ENCODE measurements at places on chromosomes 2 and 18. TPM values are rescaled to one million over a fixed set of nuclear protein-coding genes. Genes with fewer than 3 reads are reported as not detected.

- DNase-seq, result peak; percentile 14
Measured at GRCh38 chr18:59140302-59140885, 710 bp downstream of the SEC11C start.

DNA sequence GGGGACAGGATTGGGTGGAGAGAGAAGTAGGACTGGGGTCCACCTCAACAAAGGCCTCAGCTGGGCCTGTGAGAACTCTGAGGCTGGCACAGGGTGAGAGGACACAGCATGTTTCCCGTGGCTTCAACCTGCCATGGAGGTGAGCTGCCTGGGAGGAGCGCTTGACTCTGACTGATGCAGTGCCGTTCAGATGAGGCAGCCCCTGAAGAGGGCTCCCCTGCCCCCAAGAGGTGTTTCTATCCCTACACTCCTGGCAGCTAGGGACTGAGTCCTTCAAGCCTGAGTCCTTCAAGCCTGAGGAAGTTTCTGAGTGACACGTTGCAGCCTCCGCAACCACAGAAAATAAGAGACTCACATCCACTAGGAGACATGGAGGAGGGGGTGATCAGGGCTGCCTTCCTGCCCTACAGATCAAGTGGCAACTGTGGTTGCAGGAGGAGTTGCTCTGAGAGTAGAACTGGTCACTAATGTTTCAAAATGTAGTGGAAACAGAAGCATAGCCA is 49.6 kb upstream of the TMEM177 start:
- no peak for DNase-seq

DNA sequence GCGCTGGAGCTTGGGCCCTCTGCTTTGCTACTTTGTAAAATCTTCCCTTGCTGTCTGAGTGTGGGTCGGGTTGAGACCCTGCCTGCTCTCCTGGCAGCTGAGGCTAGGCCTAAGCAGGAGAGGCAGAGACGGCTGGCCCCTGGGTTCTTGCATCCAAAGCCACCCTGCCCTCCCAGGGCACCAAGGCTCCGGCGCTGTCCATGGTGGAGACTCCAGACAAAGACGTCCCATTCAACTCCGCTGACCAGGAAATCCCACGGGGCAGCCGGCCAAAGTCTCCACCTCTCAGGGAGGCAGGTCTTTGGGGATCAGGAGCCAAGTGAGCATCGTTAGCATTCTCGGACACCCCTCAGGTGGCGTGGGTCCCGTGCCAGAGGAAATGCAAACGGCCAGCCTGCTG is 2.6 kb upstream of the PRLH start:
- DNase-seq, result no peak

MYO7B gene
- polyA plus RNA-seq, result 20.2 TPM

DNA sequence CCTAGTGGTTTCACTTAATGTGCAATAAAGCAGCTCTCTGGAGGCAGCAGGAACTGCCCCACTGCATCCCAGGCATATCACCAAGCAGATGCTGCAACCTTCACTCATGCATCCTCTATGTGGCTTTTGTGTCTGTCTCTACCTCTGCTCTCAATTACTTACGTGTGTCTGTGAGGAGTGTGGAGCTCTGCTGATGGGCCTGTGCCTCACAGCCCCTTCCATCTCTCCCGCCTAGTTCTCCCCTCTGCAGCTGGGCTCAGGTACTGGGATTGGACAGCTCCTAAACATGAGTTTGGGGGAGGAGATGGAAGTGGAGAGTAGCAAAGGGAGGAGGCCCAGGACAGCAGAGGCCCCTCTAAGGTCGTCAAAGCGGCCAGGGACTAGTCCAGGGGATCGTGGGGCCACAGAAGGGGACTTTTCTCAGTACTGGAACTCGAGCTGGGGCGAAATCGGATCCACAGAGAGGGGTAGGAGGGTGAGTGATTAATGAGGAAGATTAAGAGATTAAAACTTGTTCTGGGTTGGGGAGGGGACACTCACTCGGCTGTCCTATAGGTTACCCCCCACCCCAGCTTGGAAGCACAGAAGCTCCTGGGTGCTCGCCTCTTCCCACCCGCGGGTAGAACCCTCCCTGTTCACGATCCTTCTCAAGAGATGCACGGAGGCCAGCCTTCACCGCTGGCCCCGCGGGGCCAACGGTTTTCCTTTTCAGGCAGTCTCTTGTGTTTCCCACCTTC is 2.1 kb upstream of the LBX2 start:
- DNase-seq, result no peak

- no peak for DNase-seq
Measured at GRCh38 chr18:28771849-28772248, 594.9 kb upstream of the CDH2 start.

DNA sequence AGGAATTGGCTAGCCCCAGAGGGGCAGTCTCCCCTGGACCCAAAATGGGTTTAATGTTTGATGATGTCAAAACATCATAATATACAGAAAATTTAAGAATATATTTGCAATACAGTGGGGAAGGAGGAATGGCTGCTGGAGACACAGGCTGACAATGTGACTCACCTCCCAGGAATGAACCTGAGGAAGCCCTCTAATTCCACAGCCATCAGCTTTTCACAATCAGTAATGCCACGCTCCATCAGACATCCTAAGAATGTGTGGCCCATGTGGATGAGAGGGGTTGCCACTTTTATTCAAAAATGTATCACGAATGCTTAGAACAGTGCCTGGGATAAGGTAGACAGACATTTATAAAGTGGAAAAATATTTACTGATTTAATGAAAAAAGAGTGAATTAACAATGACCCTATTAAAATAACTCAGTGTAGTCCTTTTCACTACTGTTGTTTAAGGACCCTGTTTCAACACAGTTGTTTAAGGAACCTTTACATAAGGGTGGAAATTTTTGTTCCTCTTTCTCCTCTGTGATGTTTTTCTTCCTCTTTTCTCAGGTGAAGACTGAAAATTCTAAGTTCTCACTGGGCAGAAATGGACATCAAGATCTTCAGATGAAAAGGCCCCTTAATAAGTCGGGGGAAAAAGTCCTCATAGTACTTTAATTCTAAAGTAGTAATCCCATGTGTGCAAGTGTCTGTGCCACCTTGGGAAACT is 17.5 kb upstream of the TMEM163 start:
- DNase-seq, result no peak

HOXD11 gene
- polyA plus RNA-seq, result 57.6 TPM

DNA sequence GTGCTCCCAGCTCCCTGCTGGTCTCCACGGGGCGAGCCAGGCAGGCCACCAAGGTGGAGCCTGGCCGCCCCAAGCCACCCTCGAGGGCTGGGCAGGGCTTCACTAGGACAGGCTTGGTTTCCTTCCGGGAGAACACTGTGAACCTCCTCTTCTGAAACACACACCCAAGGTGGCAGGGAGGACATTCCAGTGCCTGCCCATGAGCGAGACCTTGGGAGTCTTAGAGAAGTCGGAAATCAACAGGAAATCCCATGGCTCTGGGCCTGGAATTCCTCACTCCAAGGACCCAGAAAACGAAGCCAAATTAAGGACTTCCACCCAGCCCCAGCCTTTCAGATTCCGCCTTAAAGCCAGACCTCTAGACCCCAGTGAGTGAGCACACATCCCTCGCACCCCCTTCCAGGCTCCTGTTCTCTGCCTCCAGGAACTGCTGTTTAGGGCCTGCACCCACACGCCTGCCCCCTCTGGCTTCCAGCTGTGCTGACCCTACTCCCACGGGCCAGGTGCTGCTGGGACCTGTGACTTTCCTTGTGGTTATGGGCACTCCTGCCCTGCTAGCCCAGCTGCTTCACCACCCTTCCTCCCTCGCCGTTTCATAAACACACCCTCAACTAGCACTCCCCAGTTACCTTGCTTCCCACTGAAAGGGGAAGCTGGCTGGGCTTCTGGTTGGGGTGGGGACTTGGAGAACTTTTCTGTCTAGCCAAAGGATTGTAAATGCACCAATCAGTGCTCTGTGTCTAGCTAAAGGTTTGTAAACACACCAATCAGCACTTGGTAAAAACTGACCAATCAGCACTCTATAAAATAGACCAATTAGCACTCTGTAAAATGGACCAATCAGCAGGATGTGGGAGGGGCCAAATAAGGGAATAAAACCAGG is 13.7 kb downstream of the GPR17 start:
- no peak for DNase-seq

IL36G gene
- polyA plus RNA-seq, result 0.29 TPM

DNA sequence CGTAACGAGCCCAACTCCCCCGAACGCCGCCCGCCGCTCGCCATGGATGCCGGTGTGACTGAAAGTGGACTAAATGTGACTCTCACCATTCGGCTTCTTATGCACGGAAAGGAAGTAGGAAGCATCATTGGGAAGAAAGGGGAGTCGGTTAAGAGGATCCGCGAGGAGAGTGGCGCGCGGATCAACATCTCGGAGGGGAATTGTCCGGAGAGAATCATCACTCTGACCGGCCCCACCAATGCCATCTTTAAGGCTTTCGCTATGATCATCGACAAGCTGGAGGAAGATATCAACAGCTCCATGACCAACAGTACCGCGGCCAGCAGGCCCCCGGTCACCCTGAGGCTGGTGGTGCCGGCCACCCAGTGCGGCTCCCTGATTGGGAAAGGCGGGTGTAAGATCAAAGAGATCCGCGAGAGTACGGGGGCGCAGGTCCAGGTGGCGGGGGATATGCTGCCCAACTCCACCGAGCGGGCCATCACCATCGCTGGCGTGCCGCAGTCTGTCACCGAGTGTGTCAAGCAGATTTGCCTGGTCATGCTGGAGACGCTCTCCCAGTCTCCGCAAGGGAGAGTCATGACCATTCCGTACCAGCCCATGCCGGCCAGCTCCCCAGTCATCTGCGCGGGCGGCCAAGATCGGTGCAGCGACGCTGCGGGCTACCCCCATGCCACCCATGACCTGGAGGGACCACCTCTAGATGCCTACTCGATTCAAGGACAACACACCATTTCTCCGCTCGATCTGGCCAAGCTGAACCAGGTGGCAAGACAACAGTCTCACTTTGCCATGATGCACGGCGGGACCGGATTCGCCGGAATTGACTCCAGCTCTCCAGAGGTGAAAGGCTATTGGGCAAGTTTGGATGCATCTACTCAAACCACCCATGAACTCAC is 673 bp downstream of the PCBP1 start:
- DNase-seq, result no peak

DNA sequence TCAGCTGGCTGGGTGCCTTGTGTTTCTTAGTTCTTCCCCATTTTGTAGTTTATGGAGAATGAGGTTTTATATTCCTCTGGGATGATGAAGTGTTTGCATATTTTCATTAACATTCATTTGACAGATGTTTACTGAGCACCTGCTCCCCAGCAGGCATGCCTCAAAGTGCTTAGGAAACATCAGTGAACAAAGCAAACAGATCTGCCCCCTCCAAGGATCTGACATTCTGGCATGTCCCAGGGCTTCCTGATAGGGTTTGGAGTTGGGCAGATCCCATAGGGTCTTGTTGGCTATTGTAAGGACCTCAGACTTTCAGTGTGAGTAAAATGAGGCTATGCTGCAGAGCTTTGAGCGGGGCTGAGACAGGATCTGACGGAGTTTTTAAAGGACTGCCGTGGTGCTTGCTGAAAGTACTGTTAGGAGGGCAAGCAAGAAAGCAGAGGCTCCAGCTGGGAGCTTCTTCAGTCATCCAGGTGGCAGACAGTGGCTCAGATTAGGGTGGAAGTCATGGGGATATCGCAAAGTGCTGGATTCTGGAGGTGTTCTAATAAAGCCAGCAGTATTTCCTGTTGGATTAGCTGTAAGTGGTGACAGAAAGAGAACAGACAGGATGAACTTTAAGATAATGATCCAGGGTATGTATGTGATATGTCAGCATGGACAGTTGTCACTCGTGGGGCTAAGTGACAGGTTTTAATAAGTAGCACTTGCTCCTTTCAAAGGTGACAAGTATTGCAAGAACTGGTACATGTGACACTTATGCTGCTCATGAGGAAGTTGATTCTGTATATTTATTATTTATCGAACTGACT is 11.3 kb upstream of the IAH1 start:
- no peak for DNase-seq

GRCh38 chr18:48136827-48137373 is 206.4 kb upstream of the SMAD2 start:
- DNase-seq, result no peak

GRCh38 chr2:62727259-62727867 is 21.9 kb downstream of the EHBP1 start:
- DNase-seq, result no peak

GALNT5 gene
- polyA plus RNA-seq, result 0.36 TPM

FLACC1 gene
- polyA plus RNA-seq, result 1.7 TPM

DNA sequence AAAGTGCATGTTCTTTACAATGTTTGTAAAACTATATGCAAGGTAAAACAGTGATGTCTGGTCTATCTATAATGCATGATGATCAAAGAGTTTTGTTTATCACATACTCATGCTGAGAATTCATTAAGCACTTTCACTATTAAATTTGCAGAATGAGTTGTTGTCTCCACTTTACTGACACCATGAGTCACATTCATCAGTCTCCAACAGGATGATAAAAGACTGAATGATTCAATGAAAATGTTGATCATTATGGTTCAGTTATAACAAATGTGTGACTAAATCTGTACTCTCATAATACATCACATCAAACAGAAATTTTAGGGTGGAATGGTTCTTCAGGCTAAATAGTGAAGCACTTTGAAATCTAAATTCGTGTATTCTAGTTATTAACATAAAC is 129.0 kb downstream of the ERBB4 start:
- DNase-seq, result no peak

CXCR1 gene
- polyA plus RNA-seq, result not detected

- no peak for DNase-seq
Measured at GRCh38 chr2:144996225-144996795, 476.4 kb upstream of the ZEB2 start.

FSHR gene
- polyA plus RNA-seq, result not detected

HEATR5B gene
- polyA plus RNA-seq, result 22.2 TPM

- DNase-seq, result no peak
Measured at GRCh38 chr2:196459539-196459938, 180.0 kb upstream of the CCDC150 start.

DNA sequence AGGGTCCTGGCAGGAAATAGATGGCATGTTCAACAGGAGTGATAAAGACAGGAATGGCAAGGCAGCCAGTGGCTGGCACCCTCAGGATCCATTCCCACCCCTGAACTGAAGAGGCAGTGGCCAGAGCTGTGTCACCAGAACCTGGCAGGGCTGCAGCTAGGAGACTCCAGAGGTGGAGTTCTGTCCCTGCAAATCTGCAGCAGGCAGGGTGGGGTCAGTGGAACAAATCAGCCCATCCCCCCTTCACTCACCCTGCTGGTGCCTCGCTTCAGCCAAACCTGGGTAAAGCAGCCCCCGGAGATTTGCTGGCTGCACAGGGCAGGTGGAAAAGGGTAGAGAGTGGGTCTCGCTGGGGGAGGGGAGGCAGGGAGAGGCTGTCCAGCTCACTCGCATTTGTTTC is 12.7 kb downstream of the INPP5D start:
- no peak for DNase-seq

VWA3B gene
- polyA plus RNA-seq, result 0.36 TPM

KHK gene
- polyA plus RNA-seq, result 43.9 TPM

- DNase-seq, result no peak
Measured at GRCh38 chr2:152584301-152584700, 133.0 kb downstream of the PRPF40A start.

- no peak for DNase-seq
Measured at GRCh38 chr18:69885841-69886531, 61.7 kb downstream of the CD226 start.

- DNase-seq, result no peak
Measured at GRCh38 chr2:194079989-194080388, 1577.0 kb upstream of the SLC39A10 start.

ECEL1 gene
- polyA plus RNA-seq, result 19.4 TPM
